ENCODE measurements at places on chromosomes 12 and 14.

DNA sequence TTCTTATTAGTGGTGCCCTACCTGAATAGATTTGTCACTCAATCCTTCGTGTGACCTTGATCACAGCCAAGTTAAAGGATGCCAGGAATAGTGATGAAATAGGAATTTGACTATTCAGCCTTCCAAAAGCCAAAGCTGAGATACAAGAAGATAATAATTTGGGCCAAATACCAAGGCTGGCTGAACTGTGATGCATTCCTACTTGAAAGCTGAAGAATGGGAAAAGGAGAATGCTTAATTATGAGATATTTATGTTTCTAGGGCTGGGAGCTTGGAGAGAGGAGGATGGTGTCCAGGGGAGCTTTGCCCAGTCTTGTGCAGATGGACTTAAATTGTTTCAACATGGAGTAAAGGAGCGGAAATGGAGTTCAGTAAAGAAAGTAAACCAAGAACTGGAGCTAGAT is 5.2 kb downstream of the RNASE7 start:
- no peak for DNase-seq

GRCh38 chr14:67409461-67409860 is 2.5 kb downstream of the PLEK2 start:
- DNase-seq: no peak

DNA sequence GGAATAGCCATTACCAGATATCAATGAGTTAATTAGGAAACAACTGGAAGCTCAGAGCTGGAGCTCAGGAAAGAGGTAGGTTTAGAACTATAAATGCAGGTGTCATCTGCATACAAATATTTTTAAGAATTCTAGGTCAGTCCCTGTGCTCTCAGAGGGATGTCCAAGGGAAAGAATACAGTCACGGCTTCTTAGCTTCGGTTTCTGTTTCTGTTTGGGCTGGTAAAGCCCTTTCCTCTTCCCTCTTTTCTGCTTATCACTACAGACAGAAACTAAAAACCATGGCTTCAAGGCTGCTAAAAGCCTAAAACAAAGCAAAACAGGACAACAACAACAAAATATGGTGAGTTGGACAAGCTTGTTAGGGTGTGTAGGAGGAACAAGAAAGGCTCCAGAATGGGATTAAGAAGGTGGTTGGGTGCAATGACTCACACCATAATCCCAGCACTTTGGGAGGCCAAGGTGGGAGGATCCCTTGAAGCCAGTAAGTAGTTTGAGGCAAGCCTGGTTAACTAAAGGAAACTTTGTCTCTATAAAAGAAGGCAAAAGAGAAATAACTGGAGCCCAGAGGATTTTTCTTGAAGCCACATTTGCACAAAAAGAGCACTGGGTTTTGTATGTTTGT is 113.0 kb downstream of the SEC23A start:
- DNase-seq: no peak

GRCh38 chr14:45990252-45990651 is 661.3 kb downstream of the RPL10L start:
- DNase-seq: no peak

GRCh38 chr12:113934946-113935345 is 31.2 kb downstream of the RBM19 start:
- DNase-seq: no peak

DNA sequence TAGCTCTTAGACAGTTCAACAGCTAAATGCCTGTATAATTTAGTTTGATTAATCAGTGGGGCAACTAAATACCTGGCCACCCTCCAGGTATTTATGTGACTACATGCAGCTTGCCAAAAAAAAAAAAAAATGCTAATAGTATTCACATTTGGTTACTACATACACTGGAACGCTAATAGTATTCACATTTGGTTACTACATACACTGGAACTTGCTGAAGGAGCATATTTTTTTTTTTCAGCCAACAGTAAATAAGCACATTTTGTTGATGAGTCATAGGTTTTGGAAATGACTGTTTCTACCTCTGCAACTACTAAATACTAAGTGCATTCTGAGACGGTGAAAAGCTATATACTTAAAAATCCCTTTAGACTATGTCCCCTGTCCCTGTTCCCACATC is 1172.3 kb downstream of the LRFN5 start:
- DNase-seq: no peak

DNA sequence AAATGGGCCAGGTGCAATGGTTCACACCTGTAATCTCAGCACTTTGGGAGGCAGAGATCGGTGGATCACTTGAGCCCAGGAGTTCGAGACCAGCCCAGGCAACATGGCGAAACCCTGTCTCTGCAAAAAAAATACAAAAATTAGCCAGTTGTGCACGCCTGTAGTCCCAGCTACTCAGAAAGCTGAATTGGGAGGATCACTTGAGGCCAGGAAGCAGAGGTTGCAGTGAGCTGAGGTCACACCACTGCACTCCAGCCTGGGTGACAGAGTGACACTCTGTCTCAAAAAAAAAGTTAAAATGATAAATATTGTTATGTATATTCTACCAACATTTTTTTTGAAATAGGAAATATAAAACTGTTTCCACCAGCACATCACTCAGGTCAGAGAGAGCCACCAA is 64.9 kb downstream of the NDUFA12 start:
- DNase-seq: no peak

DNA sequence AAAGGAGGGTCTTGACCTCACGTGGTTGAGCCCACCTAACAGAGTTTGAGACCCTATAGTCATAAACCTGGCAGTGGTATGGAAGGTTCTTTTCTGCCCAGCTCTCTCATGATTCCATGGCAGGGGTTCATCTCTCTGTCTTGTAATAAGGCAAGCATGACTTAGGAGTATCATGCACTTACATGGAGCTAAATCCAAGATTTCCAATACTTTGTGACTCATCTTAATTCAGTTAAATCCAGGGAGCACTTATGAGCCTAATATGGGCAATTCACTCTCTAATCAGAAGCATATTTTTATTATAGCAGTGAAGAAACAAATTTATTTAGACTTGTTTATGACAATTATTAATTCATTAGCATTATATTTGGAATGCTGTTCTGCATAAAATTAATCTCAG is 131.8 kb upstream of the CPSF6 start:
- no peak for DNase-seq

DNA sequence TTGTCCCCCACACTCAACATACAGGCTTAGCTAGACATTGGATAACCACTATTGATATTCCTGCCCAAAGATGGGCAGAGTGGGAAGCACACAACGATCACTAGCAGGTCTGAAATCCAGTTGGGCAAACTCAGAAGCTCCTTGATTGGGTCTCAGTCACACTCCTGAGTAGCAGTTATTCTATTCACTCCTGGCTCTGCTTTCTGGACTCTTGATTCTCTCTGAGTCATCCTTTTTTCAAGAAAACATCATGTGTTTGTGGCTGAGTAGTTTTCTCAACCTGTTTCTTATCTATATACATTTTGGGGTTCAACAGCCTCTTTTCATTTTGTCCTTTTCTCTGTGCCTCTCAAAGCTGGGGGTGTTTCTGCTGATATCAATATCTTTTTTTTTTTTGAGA is 46.0 kb upstream of the MANSC4 start:
- no peak for DNase-seq

DNA sequence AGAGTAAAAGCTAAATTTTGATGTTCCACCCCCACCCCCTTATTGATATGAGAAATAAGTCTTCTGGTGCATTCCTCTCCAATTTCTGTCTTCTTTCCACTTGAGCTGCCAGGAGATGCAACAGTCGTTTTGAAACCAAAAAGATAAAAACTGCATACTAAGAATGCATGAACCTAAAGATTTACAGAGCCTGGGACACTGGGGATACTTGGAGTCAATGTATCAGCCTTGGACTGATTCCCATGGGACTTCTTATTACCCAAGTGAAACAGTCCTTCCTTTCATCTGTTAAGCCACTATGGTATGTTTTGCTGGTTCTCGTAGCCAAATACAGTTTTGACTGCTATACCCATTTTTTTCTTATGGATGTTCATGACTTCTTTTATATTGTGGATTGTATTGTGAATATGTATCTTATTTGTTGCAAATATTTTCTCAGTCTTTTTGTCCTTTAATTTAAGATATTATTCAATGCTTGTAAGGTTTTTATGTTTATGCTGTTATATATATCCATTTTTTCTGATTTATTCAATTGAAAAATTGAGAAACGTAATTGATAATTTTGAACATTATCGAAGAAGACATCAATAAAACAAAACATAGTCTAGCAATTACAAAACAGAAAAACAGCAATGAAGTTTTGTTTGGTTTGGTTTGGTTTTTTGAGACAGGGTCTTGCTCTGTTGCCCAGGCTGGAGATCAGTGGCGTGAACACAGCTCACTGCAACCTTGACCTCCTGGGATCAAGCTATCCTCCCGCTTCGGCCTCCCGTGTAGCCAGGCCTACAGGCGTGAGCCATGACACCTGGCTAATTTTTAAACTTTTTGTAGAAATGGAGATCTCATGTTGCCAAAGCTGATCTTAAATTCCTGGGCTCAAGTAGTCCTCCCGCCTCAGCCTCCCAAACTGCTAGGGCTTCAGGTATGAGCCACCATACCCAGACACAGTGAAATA is 85.4 kb upstream of the ETV6 start:
- no peak for DNase-seq

DNA sequence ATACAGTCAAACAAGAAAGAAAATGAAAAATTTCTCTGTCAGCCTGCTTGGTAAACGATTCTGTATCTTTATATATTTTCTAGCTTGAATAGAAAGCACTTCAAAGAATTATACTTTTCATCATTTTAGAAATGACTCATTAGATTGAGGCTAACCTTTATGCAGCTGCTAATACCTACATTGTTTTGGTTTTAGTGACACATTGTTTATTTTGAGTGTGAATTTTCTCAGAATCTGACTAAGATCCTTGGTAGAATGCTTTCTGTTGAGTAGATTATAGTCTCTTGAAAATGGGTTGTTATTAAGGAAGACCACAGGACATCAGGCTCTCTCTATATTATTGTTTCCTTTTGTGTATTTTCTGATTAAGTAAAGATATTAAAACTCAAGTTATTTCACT is at the start of gene PMCH:
TSS of gene PMCH (minus strand) at position 45 of the 400 bp plus-strand sequence. CDS start 63 bp downstream, outside the sequence.
- no peak for DNase-seq

DNA sequence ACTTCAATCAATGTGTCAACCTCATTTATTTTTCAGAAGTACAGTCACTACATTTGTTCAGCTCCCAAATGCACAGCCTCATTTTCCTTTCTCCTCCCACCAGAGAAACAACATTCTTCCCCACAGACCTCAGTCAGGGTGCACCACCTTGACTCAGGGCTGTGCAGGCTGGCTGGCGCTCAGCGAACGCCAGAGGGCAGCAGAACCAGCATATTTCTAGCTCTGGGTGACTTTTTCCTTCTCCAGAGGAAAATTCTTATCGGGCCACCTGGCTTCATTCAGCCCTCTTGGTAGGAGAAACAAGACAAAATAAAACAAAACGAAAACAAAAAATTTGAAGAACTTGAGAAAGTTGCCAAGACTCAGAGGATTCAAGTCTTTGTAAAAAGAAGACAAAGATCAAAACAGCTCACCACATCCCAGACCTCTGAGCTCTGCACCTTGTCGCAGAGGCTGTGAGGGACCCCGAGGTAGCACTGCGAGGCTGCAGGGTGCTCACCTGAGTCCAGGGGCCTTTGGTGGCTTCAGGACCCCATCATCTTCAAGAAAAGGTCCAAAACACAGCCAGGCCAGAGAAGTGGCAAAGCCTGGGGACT is 33.7 kb downstream of the PAH start:
- peak; percentile 55 for DNase-seq

GRCh38 chr14:105213361-105213760 is 32.2 kb upstream of the NUDT14 start:
- DNase-seq: no peak

- DNase-seq: no peak
These were observed 119.7 kb upstream of the TMCC3 start for GRCh38 chr12:94769776-94770759.

DNA sequence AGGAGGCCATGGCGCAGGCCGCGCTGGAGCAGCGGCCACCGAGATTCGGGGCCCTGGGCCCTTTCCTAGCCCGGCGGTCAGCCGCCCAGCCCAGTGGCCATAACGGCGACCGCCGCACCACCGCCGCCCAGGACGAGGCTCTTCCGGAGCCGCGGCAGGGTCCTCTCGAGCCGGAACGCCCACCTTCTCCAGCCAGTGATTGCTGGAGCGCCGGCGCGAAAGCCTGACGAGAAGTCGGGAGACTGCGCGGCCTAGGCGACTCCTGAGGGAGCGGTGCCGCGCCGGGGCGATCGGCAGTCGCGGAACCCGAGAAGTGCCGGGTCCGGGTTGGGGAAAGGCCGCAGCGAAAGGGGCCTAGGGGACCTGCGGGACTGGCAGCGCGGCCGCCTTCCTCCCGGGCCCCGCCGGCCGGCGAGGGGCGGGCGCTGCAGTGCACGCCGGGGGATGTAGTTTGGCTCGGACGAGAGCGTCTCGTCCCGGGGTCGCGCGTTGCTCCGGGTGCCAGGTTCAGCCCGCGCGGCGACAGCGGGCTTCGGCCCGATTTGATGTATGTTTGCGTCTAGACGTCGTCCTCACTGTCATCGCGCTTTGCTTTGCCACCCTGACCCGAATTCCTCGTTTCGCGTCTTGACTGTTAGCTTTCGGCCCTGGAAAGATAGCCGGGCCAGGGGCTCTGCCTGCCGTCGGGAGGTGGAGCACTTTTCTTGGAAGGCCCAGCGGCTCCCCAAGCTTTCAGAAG is at the start of gene VTI1B:
TSS of gene VTI1B (minus strand) at position 153 of the 739 bp plus-strand sequence. CDS start at position 10, 143 bp downstream.
- peak; percentile 37 for DNase-seq

- DNase-seq: no peak
These were observed 9.1 kb upstream of the TDG start for GRCh38 chr12:103956509-103957027.

DNA sequence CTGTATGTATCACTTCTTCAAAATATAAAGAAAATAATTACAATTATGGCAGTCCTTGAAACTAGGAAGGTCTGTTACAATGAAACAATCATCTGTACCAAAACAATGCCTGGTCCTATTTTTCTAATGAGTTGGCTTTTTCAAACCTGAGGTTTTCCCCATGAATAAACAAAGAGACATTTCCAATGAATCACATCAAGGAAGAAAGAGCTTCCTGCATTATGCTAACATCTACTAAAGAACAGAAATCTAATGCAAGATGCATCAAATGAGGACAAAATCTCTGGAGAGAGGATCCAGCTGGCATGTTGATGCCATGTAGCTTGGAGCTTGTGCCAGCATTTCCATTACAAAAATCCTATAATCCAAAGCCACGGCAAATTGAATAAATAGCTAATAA is 29.3 kb downstream of the NIN start:
- no peak for DNase-seq

DNA sequence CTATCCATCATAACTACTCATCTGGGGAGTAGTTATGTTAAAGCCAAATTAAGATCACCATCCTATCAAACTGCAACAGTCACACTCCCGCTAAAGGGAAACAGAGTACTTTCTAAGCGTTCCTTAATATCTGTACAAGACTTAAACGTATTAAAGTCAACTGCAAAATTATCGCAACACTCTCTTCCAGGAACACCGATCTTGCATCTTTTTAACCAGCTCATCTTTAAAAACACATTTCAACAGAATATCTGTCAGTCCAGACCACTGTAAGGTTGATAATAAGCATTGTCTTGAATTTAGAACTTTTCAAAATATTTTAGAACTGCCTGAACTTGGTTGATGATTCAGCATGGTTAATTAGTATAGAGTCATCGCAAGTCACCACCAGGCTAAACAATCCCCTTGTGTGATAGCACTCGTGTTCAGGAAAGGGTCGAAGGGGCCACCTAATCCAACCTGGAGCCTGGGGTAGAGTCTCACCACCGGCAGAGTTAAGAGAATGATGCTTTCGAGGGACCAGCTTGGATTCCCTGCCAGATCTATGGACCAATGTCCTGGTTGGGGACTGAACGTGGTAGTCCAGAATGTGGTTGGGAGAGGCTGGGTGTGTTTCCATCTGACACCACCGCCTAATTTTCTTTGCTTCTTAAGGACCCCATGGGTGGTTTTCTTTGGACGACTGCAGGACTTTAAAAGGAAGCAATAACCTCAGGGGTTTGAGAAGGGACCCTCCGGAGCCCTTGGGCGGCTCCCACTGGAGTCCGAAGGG is 890 bp downstream of the SPTLC2 start:
- DNase-seq: no peak

GRCh38 chr14:95402176-95402575 is 82.5 kb upstream of the CLMN start:
- no peak for DNase-seq

All from NCI-H1417 treated with DMSO at 0.1 percent for 48 hours (cell line).